ENCODE measurements at places on chromosomes 12 and 14. TPM values are rescaled to one million over a fixed set of nuclear protein-coding genes. Genes with fewer than 3 reads are reported as not detected.

DNA sequence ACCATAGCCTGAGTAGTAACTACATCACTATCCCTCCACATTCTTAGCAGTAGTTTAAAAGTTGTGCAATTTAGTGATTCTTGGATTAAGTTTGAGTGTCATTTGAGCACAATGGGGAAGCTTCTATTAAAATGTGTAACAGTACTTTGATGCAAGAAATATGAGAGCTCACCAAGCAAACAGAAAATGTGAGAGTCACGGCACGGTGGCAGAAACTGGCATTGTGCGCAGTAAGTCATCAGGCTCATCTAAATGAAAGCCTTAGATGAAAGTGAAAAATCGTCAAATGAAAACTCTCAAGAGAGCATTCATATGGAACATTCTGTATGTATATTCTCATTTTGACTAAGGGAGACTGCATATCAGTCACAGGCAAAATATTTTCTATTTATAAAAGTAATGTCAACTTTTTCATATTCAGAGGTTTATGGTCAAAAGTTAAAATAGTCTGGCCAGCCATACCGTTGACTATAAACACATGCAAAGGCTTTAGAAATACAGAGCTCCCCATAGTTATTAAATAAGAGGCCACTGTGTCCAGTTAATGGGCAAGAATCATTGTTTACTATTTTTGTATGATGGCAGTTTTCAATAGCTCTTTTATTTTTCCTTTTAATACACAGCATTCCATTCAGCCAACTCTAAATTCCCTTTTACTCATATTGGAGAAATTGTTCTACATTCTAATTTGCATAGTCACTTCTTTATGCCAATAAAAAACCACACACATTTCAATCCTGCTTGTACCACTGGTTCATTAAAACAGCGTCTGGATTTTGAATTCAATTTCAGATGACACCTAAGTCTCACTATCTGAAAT, 167.9 kb downstream of the PRKD1 start:
- no peak for DNase-seq

DNA sequence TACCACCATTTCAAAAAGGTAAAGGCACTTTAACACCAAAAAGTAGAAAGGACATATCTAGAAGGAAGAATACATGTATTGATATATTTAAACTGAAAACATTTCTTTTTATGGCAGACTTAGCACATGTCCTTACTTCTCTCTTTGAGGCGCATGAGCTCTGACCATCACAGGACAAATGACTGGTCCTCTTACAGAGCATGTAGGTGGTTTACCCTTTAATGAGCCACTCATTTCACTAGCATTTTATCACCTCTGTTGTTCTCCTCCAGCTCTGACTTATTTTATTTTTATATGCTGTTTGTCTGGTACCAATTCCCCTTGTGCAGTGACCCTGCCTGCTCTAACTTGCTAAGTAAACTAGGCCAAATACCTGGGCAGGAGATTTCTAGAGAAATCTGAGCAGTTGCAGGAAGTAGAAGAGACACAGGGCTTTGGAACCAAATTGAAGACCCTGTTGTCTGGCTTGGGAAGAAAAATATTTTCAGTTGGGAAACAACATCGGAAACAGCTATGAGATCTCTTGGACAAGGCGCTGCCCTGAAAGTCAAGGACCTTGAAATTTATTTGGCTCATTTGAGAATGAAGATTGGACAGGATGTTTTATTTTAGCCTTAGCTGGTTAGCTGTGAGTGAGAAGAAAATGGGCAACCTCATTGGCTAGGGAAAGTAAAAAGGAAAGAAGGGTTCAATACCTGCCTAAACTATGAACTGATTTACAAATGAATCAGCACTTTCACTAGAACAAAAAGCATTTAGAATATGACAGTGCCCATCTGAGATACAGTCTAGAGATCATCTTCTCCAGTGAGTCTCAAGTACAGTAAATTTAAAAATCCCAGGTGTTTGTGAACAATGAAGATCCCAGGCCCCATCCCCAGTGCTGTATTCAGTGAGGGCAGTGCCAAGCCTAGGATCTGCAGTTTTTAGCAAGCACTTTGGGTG, 374.4 kb downstream of the ZFP36L1 start:
- no peak for DNase-seq

- DNase-seq = no peak
Measured at GRCh38 chr14:35632676-35633075, 98.7 kb downstream of the INSM2 start.

DNA sequence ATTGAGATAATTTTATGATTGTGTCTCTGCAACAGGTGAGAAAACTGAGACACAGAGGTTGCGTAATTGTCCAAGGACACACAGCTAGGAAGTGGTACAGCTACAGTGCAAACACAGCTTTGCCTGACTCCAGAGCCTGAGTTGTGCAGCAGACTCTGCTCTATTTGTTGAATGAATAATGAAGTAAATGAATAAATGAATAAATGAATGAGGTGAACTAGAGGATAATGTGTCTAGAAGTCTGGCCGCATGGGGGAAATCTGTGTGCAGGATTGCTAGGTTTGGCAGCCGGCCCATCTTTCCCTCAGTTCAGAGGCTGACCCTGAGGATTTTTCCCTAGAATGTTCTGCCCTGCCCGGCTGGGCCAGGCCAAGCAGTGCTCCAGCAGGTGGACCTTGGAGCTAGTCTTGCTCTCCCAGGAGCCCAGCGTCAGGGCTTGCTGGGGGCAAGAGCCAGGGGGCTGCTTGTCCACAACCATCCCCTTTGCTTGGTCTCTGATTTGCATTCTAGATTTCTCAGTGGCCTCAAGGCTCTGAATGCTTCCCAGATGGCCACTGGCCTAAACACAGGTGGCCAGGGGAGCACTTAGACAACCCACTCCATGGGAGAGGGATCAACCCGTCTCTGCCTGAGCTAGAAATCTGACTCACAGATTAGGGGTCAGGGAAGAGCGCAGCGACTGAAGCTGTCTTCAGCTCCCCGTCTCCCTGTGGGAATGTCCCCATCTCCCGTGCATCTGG, 225.2 kb downstream of the C12orf75 start:
- DNase-seq = no peak

DNA sequence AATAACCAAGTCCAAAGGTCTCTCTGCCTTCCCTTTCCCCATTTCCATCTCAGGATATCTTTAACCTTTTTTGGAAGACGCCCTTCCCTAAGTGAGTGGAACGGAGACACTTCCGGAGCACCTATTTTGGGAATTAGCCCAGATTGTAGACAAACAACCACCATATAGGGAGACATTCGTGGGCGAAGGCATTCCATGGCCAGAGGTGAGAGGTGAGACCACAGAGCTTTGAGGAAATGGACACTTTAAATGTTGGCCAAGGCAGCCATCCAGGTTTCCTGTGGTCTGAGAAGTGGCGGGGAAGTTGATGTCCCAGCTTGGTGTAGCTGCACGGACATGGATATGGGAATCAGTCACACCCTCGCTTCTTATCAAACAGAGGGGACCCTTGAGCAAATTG, 69.4 kb upstream of the BDKRB2 start:
- DNase-seq = no peak

DNA sequence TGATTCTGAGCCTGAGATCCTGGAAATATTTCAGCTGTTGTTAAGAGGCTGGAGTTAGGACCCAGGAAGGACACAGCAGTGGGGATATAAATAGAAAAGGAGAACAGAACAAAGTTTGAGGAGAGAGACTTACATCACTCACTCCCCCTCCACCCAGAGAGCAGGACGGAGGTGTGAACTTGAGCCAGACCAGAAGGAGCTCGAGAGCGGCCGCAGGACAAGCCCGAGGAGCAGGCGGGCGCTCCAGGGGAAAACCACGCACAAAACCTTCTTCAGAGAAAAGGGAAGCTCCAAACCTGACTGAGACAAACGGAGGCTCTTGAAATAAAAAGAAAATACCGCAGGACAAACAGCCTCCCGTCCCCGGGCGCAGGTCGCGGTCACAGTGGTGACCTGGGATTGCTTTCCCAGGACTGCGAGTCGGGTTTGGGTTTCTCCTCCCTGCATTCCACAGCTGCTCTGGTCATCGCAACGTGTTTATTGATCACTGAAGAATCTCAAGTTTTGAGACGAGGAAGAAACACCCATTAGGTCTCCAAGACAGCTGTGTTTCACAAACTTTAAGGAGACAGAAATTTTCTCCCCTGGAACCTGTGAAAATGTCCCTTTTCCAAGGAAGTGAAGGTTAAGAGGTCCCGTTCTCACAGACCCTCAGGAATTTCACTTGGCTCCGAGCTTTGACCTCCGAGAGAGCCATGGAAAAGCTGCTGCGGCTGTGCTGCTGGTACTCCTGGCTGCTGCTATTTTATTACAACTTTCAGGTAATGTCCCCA, at the start of gene ADGRD1:
ADGRD1 (plus strand) TSS at position 137 of the 773 bp plus-strand sequence; CDS start at position 696, 559 bp downstream.
- no peak for DNase-seq

DNA sequence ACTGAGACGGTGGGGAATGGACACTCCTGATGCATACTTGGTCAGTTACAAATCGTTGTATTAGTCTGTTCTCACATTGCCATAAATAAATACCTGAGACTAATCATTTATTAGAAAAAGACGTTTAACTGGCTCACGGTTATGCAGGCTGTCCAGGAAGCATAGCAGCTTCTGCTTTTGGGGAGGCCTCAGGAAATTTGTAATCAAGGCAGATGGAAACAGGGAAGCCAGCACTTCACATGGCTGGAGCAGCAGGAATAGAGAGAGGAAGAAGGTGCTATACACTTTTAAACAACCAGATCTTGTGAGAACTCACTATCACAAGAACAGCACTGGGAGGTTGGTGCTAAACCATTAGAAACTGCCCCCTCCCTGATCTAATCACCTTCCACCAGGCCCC, 418.2 kb downstream of the FLRT2 start:
- no peak for DNase-seq

DNA sequence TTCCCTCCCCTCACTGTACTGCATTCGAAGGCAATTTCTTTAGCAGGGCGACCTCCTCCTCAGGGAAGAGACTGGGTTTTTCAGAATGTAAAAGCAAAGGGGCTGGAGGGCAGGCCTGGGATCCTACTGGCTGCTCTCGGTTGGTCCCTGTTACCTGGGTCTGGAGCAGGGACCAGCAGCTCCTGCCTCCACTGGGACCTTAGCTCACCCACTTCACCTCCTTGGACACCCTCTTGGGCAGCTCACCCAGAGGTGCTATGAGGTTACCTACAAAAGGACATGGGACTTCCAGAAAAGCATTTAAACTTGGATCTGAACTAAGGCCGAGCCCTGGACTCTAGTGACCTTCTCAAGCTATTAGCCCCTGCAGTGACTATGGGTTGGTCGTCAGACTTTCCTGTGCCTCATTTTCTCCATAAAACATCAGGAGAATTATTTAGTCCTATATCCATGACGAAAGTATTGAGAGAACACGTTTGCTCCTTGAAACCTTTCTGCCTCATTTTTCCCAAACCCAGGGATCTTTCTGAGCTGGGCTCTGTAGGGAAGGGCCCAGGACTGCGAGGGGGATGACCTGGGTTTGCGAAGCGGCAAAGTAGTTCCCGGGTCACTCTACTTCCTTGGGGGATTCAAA, 65.0 kb downstream of the FBXL14 start:
- no peak for DNase-seq

- DNase-seq = no peak
Measured at GRCh38 chr12:51424094-51424661, 453 bp upstream of the SLC4A8 start.

GRCh38 chr12:108505129-108505528, 9.9 kb upstream of the FICD start:
- DNase-seq = no peak

DNA sequence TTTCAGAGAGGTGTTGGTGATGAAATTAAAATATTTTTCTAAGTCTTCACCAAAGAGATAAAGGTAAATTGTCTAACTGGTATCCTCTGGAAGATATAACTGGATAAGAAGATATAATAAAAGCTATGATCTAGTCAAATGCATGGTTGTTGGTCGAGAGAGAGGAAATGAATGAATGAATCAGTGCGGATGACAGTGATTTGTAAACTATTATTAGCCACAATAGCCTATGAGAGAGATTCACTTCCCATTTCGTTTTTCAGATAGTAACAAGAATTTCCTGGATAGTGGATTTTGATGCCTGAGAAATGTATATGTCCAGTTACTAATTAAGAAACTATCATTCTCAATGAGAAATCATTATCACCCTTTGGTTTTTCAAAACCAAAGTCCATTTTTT, 63.1 kb downstream of the HEATR5A start:
- no peak for DNase-seq

GRCh38 chr12:118404876-118405521, 28.6 kb downstream of the SUDS3 start:
- peak; percentile 68 for DNase-seq

GRCh38 chr12:52604859-52605258, 3.6 kb upstream of the KRT72 start:
- peak; percentile 6 for DNase-seq

Gene OVCH1
- polyA plus RNA-seq = not detected

Gene RNASE3
- polyA plus RNA-seq = not detected

Gene HOXC11
- not detected for polyA plus RNA-seq

Gene AMN1
- 15.1 TPM for polyA plus RNA-seq

Gene FZD10
- polyA plus RNA-seq = not detected

Gene PPP1R1A
- not detected for polyA plus RNA-seq

Gene RD3L
- polyA plus RNA-seq = not detected

Gene GPHB5
- polyA plus RNA-seq = not detected

Gene TAS2R30
- polyA plus RNA-seq = not detected

Gene ATL1
- 1.6 TPM for polyA plus RNA-seq

Measured in CD4-positive, CD25-positive, alpha-beta regulatory T cell (primary cell).